Naive thymus-derived CD8-positive, alpha-beta T cell (primary cell): ENCODE measurements at places on chromosomes 1 and 21. TPM values are rescaled to one million over a fixed set of nuclear protein-coding genes. Genes with fewer than 3 reads are reported as not detected.

The KCNE2 gene
- not detected for total RNA-seq

The TMEM167B gene
- total RNA-seq = 42.4 TPM

The OR6K3 gene
- not detected for total RNA-seq

- DNase-seq = no peak
These were observed 2.1 kb downstream of the KIF26B start for GRCh38 chr1:245156736-245157505.

- DNase-seq = no peak
These were observed 8.2 kb downstream of the DMRTB1 start for GRCh38 chr1:53467391-53467790.

GRCh38 chr1:40130892-40131291 lies 30.3 kb upstream of the RLF start:
- no peak for DNase-seq

DNA sequence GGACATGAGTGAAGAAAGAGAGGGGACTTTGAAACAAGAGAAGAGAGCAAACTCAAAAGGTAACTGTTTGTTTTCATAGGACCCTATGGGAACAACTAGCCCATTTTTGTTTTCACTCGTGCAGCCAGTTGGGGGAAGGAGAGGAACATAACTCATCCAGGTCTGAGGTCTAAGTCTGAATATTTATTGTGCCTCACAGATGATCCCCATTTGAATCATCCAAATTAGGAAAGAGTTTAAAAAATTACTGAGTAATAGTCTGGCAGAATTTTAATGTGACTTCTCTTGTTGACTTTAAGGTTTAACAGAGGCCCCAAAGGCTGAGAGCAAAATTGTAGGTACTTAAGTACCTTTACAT lies 10.4 kb upstream of the TSPAN2 start:
- no peak for DNase-seq

DNA sequence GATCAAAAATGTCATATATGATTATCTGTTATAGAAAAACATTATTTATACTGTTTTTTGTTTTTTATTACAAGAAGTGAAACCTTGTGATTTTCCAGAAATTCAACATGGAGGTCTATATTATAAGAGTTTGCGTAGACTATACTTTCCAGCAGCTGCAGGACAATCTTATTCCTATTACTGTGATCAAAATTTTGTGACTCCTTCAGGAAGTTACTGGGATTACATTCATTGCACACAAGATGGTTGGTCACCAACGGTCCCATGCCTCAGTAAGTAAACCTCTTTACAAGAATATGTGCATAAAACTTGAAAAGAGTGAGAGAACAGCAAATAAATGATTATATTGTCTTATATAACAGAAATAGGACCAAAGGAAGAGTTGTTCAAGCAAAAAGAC lies 14.5 kb downstream of the CFHR4 start:
- DNase-seq = no peak

DNA sequence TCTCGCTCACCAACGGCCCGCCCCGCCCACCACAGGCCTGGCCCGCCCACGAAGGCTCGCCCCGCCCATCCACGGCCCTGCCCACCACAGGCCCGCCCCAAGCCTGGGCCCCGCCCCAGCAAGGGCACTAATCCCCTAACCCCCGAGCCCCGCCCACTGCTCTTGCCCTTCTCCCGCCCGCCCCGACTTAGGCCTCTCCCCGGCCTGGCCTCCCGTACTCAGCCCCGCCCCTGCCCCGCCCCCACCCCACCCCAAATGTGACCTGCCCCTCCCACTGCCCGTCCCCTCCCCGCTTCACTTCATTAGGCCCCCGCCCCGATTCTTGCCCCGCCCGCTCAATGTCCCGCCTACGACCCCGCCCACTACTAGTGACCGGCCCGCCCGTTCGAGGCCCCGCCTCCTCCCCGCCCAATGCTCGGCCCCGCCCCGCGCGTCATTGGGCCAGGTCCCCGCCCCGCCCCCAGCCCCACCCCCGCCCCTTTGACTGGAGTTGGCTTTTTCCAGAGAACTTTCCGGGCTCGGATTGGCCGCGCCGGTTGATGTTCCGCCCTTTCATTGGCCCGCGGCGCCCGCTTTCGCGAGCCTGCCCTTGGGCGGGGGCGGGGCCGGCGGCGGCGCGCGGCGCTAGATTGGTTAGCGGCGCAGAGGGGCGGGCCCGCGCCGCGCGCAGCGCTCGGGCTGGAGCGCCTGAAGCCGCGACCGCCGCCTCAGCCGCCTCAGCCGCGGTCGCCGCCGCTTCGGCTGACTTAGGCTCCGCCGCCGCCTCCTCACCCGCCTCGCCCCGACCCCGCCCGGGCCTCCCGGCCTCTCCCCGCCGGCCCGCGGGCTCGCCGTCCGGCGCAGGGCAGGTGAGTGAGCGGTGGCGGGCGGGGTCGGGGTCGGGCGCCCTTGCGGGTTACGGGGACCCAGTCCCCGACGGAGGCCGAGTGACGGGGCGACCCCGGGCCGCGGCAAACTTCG lies at the start of gene PCBP3:
TSS of gene PCBP3 (plus strand) at position 705 of the 960 bp plus-strand sequence. CDS start 206,361 bp downstream, outside the sequence.
- DNase-seq = peak; percentile 91
